ENCODE measurements at places on chromosomes 11 and 22.

DNA sequence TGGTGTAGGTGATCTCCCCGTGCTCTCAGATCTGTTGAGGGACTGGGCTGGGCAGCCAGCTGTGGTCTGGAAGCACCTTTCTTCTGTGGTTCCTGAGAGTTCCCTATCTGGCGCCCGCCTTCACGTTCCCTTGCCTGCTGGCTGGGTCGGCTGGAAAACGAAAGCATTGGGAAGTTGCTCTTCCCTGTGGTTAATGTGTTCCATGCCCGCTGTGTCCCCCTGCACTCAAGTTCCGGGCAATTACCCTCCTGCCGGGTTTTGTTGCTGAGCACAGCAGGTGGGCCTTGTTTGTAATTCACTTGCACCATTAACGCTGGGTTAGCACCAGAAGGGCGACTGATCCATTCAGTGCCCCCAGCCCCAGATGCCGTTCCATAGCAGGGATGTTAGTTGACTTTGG, 134.1 kb downstream of the GRIK4 start:
- no peak for DNase-seq

GRCh38 chr11:121659811-121660210, 207.0 kb upstream of the SORL1-AS1 start:
- no peak for DNase-seq

GRCh38 chr11:130092661-130093060, 23.0 kb downstream of the APLP2 start:
- no peak for DNase-seq

GRCh38 chr22:38860283-38861169, 11.5 kb downstream of the CBX6 start:
- DNase-seq: no peak

- DNase-seq: no peak
Observed at GRCh38 chr11:59778122-59778521, 22.9 kb downstream of the STX3 start.

DNA sequence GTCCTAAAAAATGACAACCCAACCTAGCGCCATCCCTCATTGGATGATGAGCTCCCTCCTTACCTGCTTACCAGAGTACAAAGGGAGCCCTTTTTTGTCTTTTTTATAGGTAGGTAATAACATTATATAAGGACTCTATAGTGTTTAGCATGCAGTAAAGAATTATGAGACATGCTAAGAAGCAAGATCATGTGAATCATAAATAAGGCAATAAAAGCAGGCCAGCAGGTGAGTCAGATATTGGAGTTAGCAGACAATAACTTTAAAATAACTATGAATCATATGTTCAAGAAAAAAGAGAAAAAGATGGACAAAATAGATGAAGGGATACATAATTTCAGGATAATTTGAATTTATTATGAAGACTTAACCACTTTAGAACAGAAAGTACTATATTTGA, 81.5 kb downstream of the GRK3 start:
- DNase-seq: no peak

- no peak for DNase-seq
Observed at GRCh38 chr22:27669798-27670599, 131.6 kb downstream of the MN1 start.

All from GM04503 (cell line).